ENCODE measurements at places on chromosomes 1 and 21.
A peak's percentile ranks its signal among the peaks of the same experiment; 100 is the strongest.

- no peak for DNase-seq
These were observed 23.0 kb downstream of the DISP3 start for GRCh38 chr1:11501906-11502485.

- DNase-seq, result peak; percentile 61
These were observed 115.3 kb upstream of the FMN2 start for GRCh38 chr1:239976130-239976968.

DNA sequence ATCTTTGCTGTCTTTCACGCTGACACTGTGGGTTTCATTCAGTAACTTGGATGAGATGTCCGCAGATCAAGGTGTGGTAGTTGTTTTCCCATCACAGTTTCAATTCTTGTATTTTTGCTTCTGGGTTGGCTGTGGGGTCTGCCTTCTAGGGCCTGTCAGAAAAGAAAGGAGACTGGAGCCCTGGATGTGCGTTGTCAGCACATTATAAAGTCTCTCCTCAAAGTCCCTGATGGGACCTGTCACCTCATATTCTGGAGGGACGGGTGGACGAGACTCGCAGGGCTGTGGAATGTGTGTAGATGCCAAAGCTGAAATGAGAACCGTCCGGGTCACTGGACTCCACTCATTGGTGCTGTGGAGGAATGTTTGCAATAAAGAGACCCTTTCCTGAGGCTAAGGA is 11.3 kb downstream of the IGSF5 start:
- DNase-seq, result no peak

- peak; percentile 76 for DNase-seq
These were observed 138.5 kb downstream of the CLIC6 start for GRCh38 chr21:34807146-34807880.

GRCh38 chr1:4447778-4448420 is 206.5 kb upstream of the AJAP1 start:
- no peak for DNase-seq
